ENCODE measurements at places on chromosomes 12 and 14. TPM values are rescaled to one million over a fixed set of nuclear protein-coding genes. Genes with fewer than 3 reads are reported as not detected.

TTC9 gene
- total RNA-seq = 2.9 TPM

TAS2R43 gene
- 0.32 TPM for total RNA-seq

- DNase-seq = no peak
These were observed 32.7 kb downstream of the DIP2B start for GRCh38 chr12:50537538-50537919.

- DNase-seq = no peak
These were observed 16.1 kb downstream of the ERP29 start for GRCh38 chr12:112029301-112029700.

- no peak for DNase-seq
These were observed 13.2 kb downstream of the PTPN11 start for GRCh38 chr12:112431965-112432364.

DNA sequence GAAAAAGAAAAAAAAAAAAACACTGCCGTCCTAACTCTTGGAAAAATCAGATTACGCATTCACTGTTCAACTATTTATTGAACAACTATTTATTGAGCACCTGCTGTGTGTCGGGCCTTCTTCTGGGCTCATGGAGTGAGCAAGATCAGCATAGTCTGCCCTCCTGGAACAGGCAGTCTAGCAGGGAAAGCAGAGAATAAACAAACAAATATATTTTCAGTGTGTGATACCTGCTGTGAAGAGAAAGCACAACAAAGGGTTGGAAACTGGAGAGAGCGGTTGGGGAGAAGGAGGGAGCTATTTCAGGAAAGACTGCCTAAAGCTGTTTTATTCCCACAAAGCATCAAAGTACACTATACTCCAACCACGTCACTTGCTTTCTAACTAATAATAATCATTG, 10.8 kb downstream of the PROX2 start:
- DNase-seq = no peak

GRCh38 chr14:88824314-88825077, at the start of gene TTC8:
TTC8 (plus strand) TSS chr14:88824651; CDS start chr14:88824708, 57 bp downstream.
- peak; percentile 94 for DNase-seq

- no peak for DNase-seq
These were observed 30.8 kb downstream of the GALNT4 start for GRCh38 chr12:89493670-89494302.

NXPH4 gene
- 20.0 TPM for total RNA-seq

DNA sequence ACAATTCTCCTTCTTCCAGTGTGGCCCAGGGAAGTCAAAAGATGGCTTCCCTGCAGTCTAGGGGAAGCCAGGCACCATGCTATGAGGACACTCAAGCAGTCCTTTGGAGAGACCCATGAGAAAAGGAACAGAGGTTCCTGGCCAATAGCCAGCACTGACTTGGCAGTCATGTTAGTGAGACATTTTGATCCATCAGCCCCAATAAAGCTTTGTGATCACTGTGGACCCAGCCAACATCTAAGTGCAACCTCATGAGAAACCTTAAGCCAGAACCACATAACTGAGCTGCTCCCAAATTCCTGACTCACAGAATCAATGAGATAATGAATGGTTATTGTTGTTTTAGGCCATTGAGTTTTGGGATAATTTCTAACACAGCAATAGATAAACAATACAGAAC, 51.0 kb upstream of the NAP1L1 start:
- DNase-seq = no peak

DNA sequence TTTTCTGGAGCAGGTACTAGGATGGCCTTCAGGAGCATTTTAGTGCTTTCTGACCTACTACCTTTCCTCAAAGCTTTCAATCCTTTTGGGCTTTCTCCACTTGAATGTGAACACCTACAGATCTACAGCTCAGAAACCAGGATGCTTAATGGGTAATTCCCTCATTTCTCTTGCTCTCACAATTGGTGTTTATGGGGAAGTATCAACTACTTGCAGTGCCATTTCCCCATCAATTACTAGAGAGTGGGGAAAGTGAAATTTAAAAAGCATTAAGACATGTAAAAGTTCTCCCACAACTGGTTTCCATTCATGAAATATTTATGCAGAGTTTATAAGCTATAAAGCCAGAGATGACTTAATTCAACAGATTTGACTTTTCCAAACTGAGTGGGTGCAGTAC, 2.1 kb upstream of the YY1 start:
- DNase-seq = no peak

- no peak for DNase-seq
These were observed 493.6 kb downstream of the PCNX1 start for GRCh38 chr14:71400871-71401321.

Data from cardiac septum (tissue), 1 donor.